ENCODE measurements at places on chromosomes 1 and 21.

GRCh38 chr1:81819613-81820012 is 18.9 kb downstream of the ADGRL2 start:
- no peak overlapping the region for H3K4me3 ChIP-seq
- no peak overlapping the region for H3K27ac ChIP-seq
- H3K27me3 ChIP-seq: no peaks in the 10 kb centered on the region
- H3K36me3 ChIP-seq: no peaks in the 10 kb centered on the region
- peaks cover 2% of the 10 kb centered on the region for H3K4me1 ChIP-seq

DNA sequence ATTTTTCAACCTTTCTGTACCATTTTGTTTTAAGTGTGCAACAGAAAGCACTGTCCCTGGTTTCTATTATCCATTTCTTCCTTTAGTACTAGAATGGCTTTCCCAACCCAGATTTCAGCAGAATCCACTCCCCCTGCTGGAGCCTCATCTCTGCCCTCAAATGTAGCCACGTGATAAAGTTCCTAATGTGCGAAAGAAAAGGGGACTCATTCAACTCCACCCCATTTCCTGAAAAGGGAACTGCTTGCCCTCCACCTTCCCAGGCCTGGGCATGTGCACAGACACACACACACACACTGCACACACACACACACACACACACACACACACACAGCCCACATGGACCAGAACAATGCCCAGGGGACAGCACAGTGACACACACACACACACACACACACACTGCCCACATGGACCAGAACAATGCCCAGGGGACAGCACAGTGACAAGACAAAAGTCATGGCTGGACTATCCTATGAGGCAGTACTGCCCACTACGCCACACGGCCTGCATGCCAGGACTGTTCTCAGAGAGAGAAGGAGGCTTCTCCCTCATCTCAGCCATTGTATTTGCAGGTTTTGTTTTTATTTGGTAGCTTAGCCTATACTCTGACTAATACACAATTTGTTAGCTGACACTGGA is 33.2 kb downstream of the PACC1 start:
- DNase-seq: no peak
- H3K27me3 ChIP-seq: no peaks in the 10 kb centered on the region
- no peak overlapping the region for H3K27ac ChIP-seq
- no peaks in the 10 kb centered on the region for H3K4me1 ChIP-seq
- H3K36me3 ChIP-seq: peaks cover 34% of the 10 kb centered on the region

DNA sequence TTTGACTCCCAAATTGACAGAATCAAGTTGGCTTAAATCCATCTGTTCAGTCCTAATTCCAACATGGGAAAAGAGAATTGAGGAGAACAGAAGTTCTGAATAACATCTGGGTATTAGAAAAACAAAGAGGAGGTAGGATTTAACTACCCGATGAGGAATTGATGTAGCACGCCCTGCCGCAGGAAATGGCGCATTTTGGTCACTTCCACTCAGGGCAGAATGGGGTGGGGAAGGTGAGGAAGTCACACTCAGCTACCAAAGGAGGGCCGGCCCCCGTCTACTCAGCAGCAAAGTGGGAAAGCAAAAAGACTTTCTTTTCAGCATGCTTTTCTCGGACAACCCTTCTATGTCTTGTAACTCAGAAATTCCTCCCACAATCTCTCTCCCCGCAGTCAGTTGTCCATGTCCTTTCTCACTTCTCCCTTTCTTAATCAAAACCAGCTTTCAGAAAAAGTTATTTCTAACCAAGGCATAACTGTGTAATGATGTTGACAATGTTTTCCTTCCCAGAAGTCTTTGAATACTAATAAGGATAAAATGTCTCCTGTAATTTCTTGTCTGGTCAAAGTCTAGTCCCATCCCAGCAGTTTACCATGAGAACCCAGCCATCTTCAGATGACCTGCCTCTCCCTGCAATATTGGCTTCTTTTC is 60.5 kb upstream of the SIPA1L2 start:
- H3K27ac ChIP-seq: no peak overlapping the region
- DNase-seq: no peak
- H3K36me3 ChIP-seq: no peaks in the 10 kb centered on the region
- H3K4me3 ChIP-seq: no peak overlapping the region
- no peaks in the 10 kb centered on the region for H3K4me1 ChIP-seq

- H3K4me3 ChIP-seq: no peak overlapping the region
- DNase-seq: no peak
- no peaks in the 10 kb centered on the region for H3K36me3 ChIP-seq
- no peaks in the 10 kb centered on the region for H3K27me3 ChIP-seq
- peaks cover 22% of the 10 kb centered on the region for H3K4me1 ChIP-seq
- H3K27ac ChIP-seq: no peak overlapping the region
Measured at GRCh38 chr1:41504114-41505035, 19.9 kb upstream of the EDN2 start.

DNA sequence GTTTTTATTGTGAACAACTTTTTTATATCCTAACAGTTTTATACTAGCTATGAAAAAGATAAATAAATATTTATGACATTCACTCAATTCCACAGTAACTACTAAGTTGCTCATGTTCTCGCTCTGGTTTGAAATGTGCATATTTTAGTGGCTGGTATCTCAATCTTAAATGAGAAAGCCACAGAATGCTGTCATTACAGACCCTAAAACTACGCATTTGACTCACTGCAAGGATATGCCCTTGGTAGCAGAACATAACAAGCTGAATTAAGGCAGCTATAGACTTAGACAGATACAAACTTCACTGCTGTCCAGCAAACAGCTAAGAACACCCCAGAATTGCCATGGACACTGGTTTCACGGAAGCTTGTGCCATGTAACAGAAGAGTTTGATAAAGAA is 19.0 kb downstream of the DAB1 start:
- DNase-seq: no peak
- H3K36me3 ChIP-seq: no peaks in the 10 kb centered on the region
- no peak overlapping the region for H3K4me3 ChIP-seq
- H3K4me1 ChIP-seq: no peaks in the 10 kb centered on the region
- H3K27ac ChIP-seq: no peak overlapping the region
- no peaks in the 10 kb centered on the region for H3K27me3 ChIP-seq

GRCh38 chr1:46012236-46012635 is 120.2 kb downstream of the PIK3R3 start:
- no peak overlapping the region for H3K4me3 ChIP-seq
- no peaks in the 10 kb centered on the region for H3K27me3 ChIP-seq
- H3K36me3 ChIP-seq: peaks cover 32% of the 10 kb centered on the region
- DNase-seq: no peak

DNA sequence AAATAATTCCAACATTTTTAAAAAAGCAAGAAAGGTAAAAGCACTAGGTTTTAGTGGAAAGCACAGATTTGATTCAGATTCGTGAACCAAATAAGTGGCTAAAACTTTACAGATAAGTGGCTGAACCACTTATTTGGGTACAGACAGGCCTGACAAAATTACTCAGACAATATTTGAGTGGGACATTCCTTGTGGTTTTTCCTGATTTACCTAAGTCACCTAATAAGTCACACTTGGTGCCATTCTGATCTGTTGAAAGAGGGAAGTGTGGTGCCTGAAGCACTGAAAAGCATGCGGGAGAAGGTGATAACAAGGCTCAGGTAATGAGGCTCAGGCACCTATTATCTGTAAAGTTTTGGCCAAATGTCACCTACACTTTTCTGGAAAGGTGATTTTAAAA is 81.6 kb upstream of the CD55 start:
- no peaks in the 10 kb centered on the region for H3K36me3 ChIP-seq
- H3K27me3 ChIP-seq: no peaks in the 10 kb centered on the region
- no peak overlapping the region for H3K4me3 ChIP-seq
- no peak for DNase-seq
- H3K4me1 ChIP-seq: no peaks in the 10 kb centered on the region
- H3K27ac ChIP-seq: no peak overlapping the region

DNA sequence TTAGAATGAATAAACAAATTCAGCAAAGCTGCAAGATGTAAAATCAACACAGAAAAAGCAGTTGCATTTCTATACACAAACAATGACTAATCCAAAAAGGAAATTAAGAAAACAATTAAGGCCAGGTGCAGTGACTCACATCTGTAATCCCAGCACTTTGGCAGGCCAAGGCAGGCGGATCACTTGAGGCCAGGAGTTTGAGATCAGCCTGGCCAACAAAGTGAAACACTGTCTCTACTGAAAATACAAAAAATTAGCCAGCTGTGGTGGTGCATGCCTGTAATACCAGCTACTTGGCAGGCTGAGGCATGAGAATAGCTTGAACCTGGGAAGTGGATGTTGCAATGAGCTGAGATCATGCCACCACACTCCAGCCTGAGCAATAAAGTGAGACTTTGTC is 22.3 kb downstream of the THEM4 start:
- H3K4me1 ChIP-seq: no peaks in the 10 kb centered on the region
- DNase-seq: no peak
- H3K27ac ChIP-seq: no peak overlapping the region
- no peak overlapping the region for H3K4me3 ChIP-seq
